Right atrium auricular region (tissue), 2 donors: ENCODE measurements at places on chromosomes 7 and 10. TPM values are rescaled to one million over a fixed set of nuclear protein-coding genes. Genes with fewer than 3 reads are reported as not detected.

Gene LIPJ
- total RNA-seq, result not detected

- DNase-seq, result no peak
Measured at GRCh38 chr10:4034907-4035598, 250.0 kb upstream of the KLF6 start.

Gene PARG
- total RNA-seq, result 19.5 TPM

DNA sequence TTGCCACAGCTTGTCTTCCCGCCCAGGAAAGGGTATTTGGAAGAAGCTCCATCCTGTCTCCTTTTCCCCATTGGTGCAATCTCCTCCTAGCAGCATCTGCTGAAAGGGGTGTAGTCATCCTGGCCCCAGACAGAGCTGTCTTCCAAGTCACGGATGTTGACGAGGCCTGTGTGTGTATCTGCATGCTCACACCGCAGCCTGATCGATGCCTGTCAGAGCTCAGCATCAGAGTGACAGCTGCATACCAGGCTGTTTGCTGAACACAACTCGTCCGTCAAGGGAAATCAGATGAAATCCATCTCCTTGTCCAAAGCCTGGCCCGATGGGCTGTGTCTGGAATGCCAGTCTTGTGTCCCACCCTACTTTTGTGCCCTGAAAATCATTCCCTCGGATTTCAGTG lies 21.2 kb upstream of the LRRC4 start:
- DNase-seq, result no peak

- no peak for DNase-seq
Measured at GRCh38 chr7:134856691-134857090, 77.3 kb downstream of the CALD1 start.

- DNase-seq, result no peak
Measured at GRCh38 chr7:155349601-155350331, 52.1 kb downstream of the INSIG1 start.

DNA sequence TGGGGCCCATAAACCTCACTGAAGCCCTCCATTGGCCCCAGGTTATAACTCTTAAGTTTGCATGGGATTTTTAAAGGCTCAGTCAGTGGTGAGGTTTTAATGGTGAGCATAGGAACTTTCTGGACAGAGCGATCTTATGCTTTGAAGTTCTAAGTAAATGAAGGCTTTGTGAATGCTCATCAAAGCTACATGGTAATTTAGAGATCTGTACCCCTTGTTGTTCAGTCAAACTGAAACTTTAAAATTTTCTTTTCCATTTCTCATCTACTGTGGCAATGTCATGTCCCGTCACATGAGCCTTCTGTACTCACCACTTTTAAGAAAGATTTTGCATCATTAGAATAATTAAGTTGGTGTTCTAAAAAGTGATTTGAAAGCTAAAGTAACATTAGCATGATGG lies 39.9 kb downstream of the CHN2 start:
- no peak for DNase-seq

GRCh38 chr7:3722396-3722922 lies 421.4 kb downstream of the SDK1 start:
- DNase-seq, result no peak

DNA sequence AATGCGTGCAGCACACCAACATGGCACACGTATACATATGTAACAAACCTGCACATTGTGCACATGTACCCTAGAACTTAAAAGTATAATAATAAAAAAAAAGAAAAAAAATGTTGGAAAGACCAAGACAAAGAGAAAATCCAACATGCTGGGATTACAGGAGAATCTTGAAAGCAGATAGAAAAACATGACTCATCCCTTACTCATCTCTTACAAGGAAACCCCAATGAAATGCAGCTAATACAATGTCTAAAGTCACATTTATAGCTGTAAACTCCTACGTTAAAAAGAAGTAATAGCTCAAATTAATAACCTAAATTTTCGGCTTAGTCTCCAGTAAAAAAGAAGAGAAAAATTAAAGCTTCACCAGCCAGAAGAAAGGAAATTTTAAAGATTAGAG lies 47.5 kb upstream of the DGKB start:
- DNase-seq, result no peak

Gene PLEKHS1
- not detected for total RNA-seq

Gene PRKCQ
- total RNA-seq, result 0.43 TPM

GRCh38 chr7:73425356-73425983 lies 8.1 kb upstream of the FZD9 start:
- DNase-seq, result no peak

Gene FGFBP3
- 0.26 TPM for total RNA-seq

Gene MBL2
- not detected for total RNA-seq

GRCh38 chr7:97043281-97043680 lies 18.6 kb upstream of the DLX5 start:
- no peak for DNase-seq

Gene IFRD1
- total RNA-seq, result 11.2 TPM

DNA sequence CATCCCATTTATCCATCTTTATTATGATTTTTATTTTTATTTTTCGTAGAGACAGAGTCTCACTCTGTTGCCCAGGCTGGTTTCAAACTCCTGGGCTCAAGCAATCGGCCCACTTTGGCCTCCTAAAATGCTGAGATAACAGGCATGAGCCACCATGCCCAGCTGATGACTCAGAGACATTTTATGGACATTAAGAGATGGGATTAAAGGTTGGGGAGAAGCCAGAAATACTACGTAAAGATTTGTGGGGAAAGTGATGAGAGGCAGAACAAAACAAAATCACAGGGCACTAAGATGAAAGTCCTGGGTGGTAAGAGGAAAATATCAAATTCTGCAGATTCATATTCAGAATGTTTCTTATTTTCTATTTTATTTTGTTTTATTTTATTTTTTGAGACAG lies 7.6 kb downstream of the WNT8B start:
- DNase-seq, result no peak

GRCh38 chr7:147670759-147671158 lies 919.8 kb upstream of the C7orf33 start:
- DNase-seq, result no peak

DNA sequence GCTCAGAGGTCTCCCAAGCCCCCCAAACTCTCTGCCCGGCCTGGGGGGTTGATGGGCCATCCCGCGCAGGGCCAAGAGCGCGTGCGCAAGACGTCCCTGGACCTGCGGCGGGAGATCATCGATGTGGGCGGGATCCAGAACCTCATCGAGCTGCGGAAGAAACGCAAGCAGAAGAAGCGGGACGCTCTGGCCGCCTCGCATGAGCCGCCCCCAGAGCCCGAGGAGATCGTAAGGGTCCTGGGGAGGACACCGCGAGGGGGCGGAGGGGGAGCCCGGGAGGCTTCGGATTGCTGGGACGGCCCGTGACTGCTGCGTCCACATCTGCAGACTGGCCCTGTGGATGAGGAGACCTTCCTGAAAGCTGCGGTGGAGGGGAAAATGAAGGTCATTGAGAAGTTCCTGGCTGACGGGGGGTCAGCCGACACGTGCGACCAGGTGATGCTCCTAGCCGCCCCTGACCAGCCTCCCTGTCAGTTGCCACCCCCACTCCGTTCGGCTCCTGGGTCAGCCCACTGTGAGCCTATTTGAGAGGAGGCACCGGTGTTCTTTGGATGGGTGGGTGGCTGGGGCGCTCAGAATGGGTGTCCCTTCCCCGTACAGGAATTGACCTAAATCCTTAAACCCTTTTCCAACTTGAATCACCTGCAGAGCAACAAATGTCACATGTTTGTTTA lies 5.7 kb downstream of the ANKRD2 start:
- no peak for DNase-seq

GRCh38 chr7:30900053-30900452 lies 11.6 kb upstream of the AQP1 start:
- no peak for DNase-seq

- DNase-seq, result no peak
Measured at GRCh38 chr10:43754569-43755260, 106.0 kb upstream of the ZNF32 start.

- DNase-seq, result no peak
Measured at GRCh38 chr7:129103561-129104324, 40.8 kb upstream of the TSPAN33 start.

DNA sequence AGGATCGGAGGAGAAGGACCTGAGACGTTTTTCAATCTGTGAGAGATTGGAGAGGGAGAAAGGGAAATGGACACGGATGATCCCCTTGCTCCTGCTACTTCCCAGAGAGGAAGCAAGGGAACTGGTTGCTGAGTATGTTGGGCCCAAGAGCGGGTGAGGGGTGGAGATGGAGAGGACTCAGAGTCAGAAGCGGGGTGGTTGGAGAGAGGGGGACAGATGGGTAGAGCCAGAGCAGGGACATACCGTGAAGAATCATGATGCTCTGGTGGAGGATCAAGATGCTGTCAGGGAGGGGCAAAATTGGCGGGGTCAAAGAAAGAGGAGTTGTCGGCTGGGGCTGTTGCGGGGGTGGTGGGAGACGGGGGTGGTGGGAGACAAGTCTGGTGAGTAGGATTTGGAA lies 2.4 kb upstream of the CHST3 start:
- no peak for DNase-seq

DNA sequence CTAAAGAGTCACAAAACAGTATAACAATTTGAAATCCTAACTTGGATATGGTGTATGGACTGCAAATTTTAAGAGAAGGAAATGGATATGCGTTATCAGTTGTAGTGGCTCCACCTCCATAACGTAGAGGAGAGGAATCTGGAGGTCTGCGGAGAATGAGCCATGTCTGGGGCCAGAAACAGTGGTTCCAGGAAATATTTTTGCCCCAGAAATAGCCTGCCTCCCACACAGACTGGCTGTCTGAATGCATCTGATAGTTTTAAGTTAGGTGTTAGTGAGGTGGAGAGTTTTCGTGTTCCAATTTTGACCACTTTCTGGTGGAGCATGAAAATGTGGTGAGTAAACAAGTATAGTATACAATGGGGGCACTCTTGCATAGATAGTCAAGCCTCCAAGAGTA lies 1.6 kb downstream of the PHTF2 start:
- DNase-seq, result no peak

DNA sequence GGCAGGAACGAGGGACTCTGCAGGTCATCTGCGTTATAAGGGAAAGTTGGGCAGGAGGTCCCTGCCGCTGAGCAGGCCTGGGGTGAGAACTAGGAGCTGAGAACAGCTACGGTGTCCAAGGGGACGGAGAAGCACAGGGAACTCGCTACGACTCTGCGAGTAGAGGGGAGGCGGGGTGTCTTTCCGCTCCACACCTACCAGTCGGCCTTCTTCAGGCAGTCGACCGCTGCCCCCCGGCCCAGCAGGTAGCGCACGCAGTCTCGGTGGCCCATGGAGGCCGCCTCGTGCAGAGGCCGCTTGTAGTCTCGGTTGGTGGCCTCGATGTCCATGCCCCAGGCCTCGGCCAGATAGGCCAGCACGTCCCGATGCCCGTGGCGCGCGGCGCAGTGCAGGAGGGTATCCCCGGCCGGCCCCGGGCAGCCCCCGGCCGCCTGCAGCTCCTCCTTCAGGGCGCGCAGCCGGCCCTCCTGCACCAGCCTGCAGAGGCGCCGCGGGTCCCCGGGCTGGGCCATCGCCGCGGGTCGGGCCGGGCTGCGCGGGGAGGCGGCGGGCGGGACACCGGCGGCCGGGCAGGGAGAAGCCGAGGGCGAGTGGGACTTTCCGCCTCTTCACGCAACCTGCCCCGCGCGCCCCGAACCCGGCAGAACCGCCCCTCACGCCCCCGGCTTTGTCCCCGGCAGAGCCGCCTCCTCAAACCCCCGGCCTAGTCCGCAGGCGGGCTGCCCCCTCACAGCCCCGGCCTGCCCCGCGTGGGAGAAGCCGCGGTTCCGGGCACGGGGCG lies 660 bp downstream of the ANKRD16 start:
- no peak for DNase-seq

DNA sequence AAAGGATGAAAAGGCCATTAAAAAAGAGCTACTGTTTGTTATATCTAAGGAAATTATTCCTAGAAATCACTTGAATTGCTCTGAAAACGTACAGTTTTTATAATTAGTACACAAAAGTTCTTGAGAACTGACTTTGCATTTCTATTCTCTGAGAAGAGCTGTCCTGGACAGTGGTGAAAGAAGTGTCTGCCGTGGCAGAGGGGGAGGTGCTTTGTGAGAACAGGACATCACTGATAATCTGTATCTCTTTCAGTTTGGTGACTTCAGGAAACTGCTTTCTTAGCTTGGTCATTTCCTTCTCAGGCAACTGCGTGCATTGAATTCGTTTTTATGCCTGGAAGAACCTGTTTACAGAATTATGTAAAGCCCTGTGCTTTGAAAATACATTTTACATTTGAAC lies 52.1 kb downstream of the POLL start:
- DNase-seq, result no peak

Gene BZW2
- total RNA-seq, result 206 TPM

Gene CYP2C8
- total RNA-seq, result not detected

GRCh38 chr7:15464667-15465121 lies 97.1 kb downstream of the AGMO start:
- DNase-seq, result no peak

DNA sequence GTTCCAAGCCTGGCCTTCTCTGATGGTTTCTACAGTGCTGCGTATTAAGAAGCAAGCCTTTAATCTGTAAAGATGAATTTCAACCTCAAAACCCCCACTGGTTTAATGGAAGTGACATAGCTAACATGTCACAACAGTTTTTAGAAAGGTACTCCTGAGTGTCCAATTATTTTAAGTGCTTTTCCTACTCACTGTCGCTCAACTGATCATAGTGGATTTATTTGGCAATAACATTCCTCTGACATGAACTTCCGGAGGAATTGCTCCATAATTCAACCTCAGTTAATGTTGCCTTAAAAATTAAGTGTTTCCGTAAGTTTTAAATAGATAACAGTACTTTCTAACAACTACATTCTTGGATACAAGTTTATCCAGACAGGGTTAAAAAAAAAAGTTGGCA lies 57.5 kb downstream of the AGMO start:
- no peak for DNase-seq

GRCh38 chr10:53315709-53316108 lies 543.1 kb upstream of the MBL2 start:
- no peak for DNase-seq

Gene RNF148
- total RNA-seq, result 0.74 TPM

DNA sequence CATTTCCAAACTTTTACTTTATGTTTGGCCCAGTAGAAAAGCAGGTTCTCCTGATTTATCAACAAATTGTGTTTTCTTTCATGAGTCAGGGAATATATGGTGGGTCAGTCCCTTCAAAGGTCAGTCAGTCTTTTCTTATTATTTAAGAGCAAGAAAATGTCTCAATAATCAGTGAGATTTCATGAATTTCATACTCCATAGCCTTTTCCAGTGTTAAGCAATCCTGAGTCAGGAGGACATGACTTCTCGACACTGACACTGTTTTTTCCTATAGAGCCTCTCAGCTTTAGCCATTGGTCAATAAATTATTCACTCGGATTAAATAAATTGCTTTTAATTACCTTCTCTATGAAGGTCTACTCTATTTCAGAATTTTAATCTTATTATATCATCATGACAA lies 334.5 kb downstream of the SORCS1 start:
- no peak for DNase-seq

DNA sequence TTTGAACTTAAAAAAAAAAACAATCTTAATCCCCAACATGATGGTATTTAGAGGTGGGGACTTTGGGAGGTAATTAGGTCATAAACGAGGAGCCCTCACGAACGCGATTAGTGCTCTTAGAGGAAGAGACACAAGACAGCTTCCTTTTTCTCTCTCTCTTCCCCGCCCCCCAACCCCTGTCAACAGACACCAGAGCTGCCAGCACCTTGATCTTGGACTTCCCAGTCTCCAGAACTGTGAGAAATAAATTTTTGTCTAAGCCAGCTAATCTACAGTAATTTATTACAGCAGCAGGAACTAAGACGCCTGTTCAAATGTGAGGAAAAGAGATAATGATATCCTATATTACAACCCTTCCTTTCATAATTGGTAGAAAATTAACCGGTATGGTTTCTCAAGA lies 40.1 kb downstream of the RELN start:
- DNase-seq, result no peak

Gene CUZD1
- 0.31 TPM for total RNA-seq

- DNase-seq, result no peak
Measured at GRCh38 chr7:139542308-139543151, 19.0 kb downstream of the CLEC2L start.
